ENCODE measurements at places on chromosomes 4 and X. TPM values are rescaled to one million over a fixed set of nuclear protein-coding genes. Genes with fewer than 3 reads are reported as not detected.

- DNase-seq, result no peak
Measured at GRCh38 chr4:15188605-15189539, 186.6 kb downstream of the CPEB2 start.

DNA sequence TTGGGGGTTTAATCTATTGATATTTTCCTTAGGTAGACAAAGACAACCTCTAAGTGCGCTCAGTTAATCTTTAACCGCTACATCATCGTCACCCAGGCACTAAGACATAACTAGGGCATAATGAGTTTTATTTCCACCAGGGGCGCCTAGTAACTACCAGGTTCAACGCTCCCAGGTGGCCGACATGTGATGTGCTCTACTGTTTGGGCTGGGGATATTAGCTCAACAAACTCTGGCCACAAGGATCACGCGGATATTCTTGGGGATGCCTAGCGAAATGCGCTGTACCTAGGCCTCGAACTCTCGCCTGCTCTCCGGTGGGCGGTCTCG is 915 bp upstream of the RAB33B start:
- DNase-seq, result no peak

The OPN1LW gene
- total RNA-seq, result not detected

GRCh38 chr4:38925492-38926413 is 58.1 kb downstream of the FAM114A1 start:
- DNase-seq, result no peak

The SFRP2 gene
- 12.5 TPM for total RNA-seq

The PDGFC gene
- 31.3 TPM for total RNA-seq

DNA sequence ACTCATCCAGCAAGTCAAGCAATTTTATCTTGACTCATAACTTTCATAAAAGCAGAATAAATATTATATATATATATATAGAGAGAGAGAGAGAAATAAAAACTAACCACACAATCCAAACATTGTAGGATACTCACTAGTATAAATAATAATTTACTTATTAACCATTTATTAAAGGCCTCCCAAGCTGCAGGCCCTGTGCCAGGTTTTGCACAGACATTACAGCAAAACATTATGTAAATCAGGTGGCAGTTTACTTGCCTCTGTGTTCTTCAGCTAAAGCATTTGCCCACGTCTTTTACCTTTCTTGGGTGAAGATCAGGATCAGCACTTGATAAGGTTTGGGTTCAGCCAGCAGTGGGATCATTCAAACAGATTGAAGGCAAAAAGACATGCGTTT is 75.6 kb downstream of the CLDN22 start:
- DNase-seq, result no peak
